Stimulated activated CD8-positive, alpha-beta memory T cell treated with anti-CD3 and anti-CD28 coated beads, Interleukin-4, amount 100 ng/mL, for 1 hour (primary cell): ENCODE measurements at places on chromosomes 6 and 20.

DNA sequence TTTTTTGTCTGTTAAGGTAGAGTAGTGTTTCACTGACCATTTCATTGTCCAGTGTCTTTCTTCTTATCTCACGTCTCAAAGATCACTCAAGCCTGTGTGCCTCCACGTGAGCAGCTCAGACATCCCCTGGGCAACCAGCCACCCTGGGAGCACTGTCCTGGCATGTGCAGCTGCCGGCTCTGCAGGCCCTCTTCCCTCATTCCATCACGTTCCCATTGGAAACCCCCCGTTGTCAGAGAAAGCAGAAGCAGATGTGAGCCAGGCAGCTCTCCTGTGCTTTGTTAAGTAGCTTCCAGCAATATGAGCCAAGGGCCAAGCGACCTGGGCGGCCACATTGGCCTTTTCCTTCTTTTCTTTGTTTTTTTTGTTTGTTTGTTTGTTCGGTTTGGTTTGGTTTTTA lies 233.2 kb upstream of the SYNDIG1 start:
- no peak for DNase-seq

- no peak for DNase-seq
These were observed 353.7 kb downstream of the PRKN start for GRCh38 chr6:162373868-162374267.

- DNase-seq, result no peak
These were observed 871.0 kb upstream of the CITED2 start for GRCh38 chr6:140245296-140246040.

GRCh38 chr20:33826270-33826897 lies 15.2 kb downstream of the CHMP4B start:
- DNase-seq, result no peak

GRCh38 chr6:18100296-18100695 lies 22.2 kb downstream of the NHLRC1 start:
- DNase-seq, result no peak

GRCh38 chr6:38034274-38034914 lies 214.9 kb downstream of the ZFAND3 start:
- no peak for DNase-seq

DNA sequence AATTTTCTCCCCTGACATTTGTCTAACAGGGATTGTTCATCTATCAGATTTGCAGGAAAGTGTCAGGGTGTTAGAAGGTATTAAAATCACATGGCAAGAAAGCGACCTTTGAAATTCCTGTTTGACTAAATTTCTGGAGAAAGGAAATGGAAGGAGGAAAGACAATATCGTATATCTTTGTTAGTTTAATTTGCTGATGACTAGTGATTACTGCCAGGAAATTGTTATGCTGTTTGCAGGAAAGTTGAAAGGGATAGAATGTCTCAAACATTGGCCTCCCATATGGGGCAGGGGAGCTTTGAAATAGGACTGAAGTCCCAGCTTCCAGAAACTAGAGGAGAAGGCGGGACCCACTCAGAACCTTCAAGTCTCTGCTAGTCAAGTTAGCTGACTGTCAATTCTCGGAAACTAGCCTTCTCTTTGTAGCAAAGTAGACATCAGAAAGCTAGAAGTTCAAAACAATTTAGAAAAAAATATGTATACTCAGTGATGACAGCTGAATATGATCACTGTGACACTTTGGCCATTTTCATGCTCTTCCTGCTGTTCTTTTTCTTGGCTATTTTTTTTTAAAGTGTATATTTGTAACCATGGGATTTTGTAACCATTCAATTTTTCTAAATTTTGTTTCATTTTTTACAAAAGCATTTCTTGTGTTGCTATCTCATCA lies 53.4 kb upstream of the RALGAPA2 start:
- DNase-seq, result no peak

- DNase-seq, result peak; percentile 7
These were observed 646.6 kb upstream of the HS3ST5 start for GRCh38 chr6:114989279-114989964.

DNA sequence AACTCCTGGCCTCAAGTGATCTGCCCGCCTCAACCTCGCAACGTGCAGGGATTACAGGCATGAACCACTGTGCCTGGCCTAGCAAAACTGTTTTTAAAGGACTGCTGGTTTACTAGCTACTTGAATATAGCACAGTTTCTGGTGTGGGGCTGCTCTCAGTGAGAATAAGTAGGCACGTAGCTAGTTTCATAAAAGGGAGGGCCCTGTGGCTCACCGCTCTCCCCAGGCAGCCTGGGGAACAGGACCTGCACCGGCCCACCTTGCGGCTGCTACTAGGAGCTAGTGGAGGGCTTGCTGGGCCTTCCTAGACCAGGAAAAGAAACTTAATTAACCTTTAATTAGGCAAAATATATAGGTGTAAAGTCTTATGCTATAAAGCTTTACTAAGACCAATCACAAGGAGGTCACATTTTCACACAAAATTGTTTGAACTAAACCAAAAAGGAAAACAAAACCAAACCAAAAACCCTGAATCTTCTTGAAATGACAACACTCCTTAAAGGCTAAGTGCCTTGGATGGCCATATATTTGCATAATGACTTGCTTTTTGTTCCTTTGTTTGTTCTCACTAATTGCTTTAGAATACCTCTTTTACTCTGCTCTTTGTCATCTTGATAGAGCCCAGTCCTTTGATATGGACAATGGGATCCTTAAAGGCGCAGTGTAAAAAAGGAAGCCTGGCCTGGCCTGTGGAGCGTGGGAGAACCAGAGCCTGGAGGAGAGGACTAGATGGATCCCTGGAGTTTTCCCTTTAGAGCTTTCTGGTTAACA lies 69.5 kb upstream of the SAMD5 start:
- DNase-seq, result no peak

GRCh38 chr20:35635652-35636051 lies 20.0 kb downstream of the SPAG4 start:
- no peak for DNase-seq

DNA sequence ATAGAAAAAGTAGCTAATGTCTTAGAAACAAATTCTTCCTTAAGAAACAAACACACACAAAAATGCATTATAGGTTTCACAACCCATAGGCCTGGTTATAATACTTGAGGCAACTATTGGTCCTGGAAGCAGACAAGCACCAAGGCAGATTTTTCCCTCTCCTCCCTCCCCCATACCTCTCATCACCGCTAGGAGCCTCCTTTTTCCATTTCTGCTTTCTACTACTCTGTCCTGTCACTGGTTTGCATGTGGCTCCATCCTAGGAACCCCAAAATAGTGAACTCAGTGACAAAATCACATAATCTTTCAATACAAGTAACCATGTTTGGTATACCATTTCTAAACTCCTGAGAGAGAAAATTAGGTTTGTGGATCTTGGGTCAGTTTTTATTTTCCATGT lies 66.1 kb downstream of the HMGCLL1 start:
- DNase-seq, result no peak

DNA sequence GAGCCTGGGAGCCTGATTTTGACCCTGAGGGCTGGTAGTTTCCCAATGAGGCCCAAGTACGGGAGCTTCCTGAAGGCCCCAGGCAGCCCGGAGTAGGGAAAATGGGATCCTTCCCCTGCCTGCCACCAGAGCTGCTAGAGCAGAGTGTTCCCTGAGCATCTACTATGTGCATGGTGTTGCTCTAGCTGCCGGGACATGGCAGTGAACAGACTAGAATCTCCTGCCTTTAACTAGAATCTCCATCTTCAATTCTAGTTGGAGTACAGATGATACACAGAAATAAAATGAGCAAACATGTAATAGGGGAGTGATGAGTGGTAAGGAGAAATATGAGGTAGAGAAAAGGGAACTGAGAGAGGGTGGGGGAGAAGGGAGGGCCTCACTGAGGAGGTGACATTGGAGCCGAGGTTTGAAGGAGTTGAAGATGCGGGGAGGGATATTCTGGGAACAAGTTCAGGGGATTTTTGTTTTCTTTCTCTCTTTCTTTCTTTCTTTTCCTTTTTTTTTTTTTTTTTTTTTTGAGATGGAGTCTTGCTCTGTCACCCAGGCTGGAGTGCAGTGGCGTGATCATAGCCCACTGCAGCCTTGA lies 18.5 kb downstream of the VSTM2L start:
- DNase-seq, result no peak

DNA sequence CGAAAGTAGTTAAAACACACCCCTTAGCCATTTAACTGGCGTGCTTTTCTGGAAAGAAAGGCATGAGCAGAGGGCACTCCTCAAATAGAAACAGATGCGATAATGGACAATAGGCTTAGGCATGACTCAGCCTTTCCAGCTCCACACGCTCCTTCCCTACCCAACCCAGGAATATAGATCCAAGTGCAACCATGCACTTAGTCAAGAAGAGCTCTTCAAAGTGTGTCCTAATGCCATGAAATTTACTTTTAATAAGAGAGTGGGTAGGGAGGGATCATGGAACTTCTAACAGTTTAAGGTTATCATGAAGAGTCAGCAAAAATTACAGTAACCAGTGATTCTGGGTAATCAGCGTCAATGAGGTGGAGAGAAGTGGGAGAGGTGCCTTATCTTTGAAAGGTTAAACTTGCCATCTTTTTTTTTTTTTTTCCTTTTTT lies 2.4 kb upstream of the EFHC1 start:
- DNase-seq, result no peak

- DNase-seq, result no peak
These were observed 9.6 kb upstream of the MOXD1 start for GRCh38 chr6:132410830-132411229.

- no peak for DNase-seq
These were observed 351.5 kb upstream of the CHD6 start for GRCh38 chr20:41969656-41970055.

- no peak for DNase-seq
These were observed 26.4 kb downstream of the COX4I2 start for GRCh38 chr20:31663838-31664695.

DNA sequence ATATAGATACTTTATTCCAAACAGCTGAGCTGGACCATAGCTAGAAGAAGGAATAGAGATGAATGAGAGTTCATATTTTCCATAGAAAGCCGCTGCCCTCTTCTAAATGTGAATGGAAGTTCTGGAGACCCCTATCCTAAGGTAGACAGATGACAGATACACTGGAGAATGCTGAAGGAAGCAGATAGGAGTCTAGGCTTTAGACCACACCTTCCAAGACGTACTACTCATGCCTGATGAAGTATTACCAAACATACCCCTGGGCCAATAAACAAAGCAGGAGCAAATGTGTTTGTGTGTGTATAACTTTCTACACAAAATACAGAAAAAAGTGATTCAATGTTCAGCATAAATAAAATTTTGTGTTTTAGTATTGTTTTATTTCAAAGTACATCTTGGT lies 9.1 kb upstream of the SLC17A2 start:
- DNase-seq, result no peak

DNA sequence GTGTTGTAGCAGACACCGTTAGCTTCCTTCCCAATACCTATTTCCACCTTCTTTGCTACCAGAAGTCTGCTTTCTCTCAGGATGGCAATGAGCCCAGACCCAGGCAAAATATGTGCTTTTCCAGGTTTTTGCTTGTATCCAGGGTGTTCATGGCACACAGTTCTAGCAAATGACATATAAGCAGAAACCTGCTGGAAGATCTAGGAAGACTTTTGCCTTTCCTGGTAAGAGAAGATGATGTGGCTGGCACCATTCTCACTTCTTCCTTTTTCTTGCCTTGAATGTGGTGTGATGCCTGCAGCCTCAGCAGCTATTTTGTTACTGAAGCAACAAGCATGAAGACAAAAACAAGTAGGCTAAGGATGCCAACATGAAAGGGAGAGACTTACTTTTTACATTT lies 19.2 kb upstream of the TBC1D22B start:
- DNase-seq, result no peak

- no peak for DNase-seq
These were observed 107.5 kb downstream of the C6orf58 start for GRCh38 chr6:127684501-127684900.

DNA sequence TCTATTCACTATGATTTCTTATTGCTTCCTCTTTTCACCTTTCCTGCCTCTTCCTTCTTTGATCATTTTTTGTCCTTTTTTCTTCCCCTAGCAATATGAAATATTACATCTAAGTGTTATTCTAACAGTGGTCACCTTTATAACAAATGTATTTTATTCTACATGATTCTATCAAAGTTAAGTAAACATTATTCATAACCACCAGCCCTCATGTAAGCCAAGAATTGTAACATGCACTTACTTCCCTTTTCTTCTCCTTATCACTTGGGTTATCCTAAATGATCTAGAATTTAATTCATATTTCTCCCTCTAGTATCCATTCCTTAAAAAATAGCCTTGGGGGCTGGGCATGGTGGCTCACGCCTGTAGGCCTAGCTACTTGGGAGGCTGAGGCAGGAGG lies 88.3 kb upstream of the SLC22A23 start:
- no peak for DNase-seq

- no peak for DNase-seq
These were observed 96.7 kb downstream of the L3MBTL3 start for GRCh38 chr6:130115036-130115435.

DNA sequence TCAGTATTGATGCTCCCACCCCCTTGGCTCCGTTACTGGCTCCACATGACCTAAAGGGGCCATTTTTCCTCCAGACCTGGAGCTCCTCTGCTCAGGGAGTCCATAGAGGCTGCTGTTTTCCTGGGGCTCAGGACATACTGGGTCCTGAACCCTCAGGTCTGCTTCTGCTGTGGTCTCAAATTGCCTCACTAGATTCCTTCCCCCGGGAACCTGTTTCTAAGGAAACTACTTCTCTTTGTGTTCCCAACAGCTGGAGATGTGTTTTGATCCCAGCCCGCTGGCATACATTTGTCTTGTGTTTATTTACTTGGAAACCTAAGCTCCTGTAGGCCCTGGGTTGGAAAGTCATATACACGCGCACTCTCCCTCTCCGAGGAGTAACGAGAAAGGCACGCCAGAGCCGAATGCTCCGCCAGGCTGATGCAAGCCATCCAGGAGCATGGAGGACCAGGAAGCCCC lies 222.8 kb downstream of the UST start:
- no peak for DNase-seq

GRCh38 chr20:1424336-1424735 lies 31.5 kb upstream of the FKBP1A start:
- DNase-seq, result no peak

DNA sequence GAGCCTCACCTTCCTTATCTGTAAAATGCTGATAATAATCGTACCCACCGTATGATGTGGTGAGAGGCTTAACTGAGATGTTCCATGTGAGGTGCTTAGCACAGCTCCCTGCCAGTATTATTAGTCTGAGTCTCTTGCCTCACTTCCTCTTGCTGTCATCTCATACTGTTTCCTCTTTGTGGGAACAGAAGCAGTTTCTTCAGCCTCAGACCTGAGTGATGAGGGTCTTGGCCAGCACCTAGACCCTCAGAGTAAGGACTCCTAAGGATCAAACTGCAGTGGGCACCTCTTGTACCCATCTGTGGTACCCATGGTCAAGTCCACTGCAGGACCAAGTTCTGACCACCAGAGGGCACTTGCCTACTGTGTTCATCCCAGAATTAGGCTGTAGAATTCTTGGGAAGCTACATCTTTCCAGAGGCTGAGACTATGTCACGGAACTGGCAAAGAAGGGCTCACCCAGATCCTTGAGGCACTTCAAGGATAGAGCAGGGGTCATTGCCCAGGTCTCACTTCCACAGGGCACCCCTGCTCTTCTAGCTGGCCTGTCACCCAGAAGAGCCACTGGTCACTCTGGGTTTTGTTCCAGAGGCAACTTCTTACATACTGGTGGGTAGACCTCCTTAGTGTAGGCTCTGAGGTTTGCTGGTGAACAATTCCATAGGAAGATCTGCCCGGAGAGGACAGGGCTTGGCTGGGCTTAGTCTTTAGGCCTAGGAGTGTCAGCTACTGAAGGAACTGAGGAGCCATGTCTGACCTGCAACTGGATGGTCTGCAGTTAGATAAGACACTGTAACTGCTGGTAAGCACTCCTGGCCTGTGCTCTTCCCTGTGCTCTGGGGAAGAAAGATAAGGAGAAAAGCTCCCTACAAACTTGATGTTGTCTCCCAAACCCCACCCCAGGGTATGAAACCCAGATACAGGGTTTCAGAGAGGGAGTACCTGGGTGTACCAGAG lies 20.6 kb upstream of the SGK2 start:
- no peak for DNase-seq
